ENCODE measurements at places on chromosomes 11 and 22.

DNA sequence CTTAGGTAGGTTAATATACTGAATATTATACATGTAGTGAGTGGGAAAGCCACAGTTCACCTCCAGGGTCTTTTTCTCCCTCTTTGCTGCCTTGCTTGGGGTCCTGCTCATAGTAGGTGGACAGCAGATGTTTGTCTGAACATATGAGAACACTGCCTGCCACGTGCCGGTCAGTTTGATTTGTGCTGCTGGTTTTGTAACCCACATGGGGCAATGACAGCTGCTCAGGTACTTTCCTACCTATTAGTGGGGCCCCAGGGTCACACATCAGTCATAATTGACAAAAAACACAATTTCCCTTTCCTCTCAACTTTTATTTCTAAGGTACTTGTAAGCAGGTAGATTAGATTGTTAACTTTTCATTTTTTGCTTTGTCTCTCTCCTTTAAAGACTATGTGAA, 43.8 kb downstream of the BMAL1 start:
- DNase-seq: no peak

DNA sequence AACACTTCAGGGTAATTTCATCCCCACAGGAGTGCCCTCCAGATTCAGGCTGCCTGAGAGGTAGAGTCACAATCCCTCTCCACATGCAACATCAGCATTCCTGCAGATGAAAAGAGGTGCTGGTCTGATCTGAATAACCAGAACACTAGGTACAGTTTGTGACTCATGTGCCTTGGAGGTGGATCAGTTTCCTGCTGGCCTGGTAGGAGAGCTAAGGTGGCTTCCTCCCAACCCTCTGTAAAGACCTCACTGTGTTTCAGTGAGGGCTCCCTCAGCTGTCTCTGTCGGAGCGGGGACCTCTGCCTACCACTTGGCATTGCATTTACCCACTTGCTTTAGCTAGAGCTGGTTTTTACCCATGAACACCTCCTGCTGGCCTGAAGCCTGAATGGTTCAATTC, 7.6 kb downstream of the OR9G1 start:
- no peak for DNase-seq

DNA sequence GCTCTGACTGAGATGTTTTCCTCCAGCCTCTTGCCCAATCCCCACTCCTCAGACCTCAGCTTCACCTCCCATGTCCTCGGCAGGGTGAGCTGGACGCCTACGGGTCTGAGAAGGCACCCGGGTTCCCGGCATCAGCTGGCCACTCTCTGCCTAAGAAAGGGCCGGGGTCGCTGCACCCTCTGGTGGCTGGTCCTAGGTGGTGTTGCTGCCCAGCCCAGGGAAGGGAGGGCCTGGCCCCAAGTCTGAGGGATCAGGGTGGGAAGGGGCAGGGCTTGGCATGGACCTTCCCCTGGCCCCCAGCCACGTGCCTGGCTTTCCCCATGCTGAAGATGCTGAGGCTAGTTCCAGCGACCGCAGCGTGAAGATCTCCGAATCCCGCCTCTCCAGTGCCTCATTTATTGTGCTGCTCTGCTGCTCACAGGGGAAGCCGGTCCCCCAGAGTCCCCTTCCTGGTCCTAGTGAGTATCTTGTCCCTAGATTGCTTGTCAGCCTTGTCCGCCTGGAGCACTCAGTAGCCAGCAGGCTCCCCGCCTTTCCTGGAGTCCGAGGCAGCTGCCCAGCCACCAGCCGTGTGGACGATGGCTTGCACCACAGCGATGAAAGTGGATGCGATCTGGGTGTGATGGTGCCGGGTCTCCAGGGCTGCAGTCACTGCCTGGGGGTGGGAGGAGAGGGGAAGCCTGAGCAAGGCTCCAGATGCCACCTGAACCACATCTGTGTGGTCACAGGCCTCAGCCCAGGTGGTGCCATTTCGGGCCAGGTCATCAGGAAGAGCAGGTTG, 2.9 kb upstream of the GGT5 start:
- DNase-seq: no peak

DNA sequence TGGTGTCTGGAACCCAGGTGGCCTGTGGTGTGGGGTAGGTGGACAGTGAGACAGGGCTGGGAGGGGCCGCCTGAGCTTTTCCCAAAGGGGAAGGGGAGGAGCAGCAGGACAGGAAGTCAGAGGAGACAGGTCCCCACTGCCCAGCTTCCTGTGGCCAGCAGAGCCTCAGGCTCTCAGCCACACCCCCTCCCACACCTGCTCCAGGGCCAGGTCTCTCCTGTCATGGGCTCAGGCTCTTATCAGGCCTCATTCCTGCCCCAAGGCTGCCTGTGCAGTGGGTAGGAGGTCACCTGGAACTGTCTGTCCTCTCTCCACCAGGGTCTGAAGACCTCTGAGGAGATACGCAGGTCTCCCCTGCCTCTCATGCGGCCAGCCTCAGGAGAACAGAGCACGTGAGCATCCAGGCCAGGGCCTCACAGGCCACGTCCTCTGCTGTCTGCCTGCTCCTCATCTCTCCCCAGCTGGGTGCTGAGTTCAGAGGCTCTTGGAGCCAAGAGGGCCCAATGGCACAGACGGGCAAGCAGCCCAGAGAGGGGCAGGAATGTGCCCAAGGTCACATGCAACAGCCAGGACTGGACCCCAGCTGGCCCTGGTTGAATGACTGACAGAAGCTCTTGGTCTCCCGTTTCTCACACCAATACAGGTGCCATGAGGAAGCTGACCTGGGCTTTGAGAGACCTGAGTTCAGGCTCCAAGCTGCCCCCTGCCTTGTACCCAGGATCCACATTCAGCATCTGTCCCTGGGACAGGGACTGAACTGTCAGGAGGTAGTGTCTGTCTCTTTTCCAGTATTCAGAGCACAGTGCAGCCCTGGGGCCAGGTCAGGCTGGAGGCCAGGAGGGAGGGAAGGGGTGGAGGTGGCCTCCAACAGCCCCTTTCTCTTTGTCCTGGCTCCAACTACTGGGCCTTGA, 16.7 kb downstream of the STARD10 start:
- no peak for DNase-seq

DNA sequence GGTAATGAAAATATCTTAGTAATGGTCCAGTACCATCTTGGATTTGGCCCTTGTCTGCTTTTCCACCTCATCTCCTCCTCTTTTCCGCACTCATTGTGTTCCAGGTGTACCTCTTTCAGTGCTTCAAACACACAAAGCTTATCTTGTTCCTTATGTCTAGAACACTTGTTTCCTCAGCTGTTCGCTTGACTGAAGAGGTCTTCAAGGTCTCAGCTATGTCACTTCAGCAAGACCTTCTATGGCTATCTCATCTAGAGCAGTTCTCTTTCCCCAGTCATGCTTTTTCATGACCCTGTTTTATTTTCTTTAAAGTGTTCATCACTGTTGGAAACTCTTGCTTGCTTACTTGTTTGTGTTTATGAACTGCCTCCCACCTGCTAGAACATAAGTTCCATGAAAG, 47.4 kb downstream of the UVRAG start:
- no peak for DNase-seq

DNA sequence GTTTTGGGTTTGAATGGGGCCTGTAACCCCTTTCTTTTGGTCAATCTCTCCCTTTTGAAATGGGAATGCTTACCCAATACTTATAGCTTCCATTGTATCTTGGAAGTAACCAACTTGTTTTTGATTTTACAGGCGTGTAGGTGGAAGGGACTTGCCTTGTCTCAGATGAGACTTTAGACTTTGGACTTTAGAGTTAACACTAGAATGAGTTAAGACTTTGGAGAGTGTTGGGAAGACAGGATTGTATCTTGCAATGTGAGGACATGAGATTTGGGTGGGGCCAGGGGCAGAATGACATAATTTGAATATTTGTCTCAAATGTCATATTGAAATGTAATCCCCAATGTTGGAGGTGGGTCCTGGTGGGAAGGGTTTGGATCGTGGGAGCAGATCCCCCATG, 1466.9 kb downstream of the LRRC4C start:
- DNase-seq: no peak

DNA sequence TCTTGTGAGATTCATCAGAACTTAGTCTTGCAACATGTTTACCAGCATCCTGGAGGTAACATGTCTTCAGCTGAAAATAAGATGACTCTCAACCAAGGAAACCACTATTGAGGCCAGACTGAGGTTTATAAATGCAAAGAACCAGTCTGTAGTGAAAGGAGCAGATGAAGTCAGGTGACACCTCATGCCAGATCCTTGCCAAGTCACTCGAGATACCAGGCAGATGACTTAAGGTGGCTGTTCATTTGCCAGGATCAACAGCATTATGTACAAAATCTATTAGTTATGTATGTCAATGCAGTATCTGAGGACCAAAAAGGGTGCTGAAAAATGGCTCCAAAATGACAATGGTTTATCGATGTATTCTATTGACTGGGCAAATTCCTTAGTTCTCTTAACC, 100.0 kb upstream of the SOX6 start:
- DNase-seq: no peak

DNA sequence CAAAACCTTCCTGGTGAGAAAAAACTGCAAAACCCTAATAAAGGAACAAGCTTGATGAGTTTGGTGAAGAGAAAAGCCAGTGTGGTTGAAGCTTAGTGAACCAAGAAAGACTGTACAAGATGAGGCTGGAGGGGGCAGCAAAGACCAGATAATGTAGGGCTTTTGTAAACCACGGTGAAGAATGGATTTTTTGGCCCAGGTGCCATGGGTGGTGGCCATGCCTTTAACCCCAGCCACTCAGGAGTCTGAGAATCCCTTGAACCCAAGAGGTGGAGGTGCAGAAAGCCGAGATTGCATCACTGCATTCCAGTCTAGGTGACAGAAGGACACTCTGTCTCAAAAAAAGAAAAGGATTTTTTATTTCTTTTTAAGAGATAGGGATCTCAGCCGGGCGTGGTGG, 5.0 kb upstream of the ZDHHC5 start:
- no peak for DNase-seq

DNA sequence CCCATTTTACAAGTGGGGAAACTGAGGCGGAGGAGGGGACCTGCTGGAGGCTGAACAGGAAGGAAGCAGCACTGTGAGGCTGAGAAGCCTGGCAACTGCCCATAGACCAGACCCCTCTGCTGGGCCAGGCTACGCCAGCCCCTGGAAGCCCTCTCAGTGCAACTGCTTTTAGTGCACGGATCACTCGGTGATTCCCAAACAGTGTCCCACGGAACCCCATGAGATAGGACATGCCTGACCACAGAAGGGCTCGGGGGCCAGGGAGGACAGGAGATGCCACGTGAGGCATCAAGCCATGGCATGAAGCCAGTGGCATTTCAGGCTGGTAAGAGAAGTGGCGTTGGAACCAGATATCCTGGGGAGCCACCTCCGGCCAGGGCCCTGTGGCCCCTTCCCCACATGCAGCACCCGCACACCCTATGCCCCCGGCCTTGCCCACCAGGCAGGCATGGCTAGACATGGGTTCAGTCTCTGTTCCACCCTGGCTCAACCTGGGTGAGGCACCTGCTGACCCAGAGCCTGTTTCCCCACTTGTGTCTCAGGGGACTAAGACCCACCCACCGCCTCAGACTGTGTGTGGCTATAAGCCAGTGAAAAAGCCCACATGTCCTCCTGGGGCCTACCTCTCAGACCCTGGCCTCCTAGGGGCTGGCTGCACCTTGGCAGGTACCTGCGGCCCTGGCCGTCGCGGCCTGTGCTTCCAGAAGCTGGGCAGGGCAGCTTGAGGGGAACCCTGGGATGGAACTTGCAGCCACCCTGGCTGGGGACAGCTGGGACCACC, 84.1 kb downstream of the WNT7B start:
- no peak for DNase-seq

DNA sequence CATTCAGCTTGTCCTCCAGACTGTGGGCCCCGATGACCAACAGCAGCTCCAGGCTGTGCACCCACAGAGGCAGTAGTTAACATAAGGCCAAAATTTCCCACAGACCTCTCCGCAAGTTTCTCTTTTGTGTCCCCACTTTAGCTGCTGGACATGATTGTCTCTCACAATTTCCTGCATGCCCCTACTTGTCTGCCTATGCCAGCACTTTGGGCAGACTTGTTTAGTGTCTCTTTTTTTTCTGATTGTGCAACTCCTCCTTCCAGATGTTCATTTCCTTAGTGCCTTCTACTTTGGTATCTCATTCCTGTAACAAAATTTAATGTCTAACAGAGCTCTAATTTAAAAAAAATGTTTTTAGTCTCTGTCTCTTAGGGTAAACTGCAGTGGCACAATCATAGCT, 23.8 kb upstream of the SCN3B start:
- DNase-seq: no peak

GRCh38 chr11:58525037-58525614, 17.2 kb upstream of the OR5B21 start:
- no peak for DNase-seq

GRCh38 chr11:2669634-2670469, 29.9 kb downstream of the KCNQ1OT1 start:
- DNase-seq: no peak

DNA sequence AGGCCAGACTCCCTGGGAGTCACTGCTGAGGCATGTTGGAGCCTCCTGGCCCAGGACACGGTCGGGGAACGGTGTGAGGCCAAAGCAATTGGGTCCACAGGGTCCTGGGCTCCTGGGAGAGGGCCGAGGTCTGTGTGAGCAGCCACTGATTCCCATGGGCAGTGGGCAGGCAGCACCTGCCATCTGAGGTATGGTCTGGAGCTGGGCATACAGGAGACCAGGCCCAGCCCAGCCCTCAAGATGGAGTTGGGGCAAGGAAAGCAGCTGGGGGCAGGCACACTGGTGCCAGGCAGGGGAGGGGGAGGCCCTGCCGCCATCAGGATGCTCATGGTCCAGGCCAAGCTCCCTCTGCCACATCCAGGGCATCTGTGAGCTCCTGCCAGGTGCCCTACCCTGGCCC, 32.2 kb upstream of the HMOX1 start:
- no peak for DNase-seq

DNA sequence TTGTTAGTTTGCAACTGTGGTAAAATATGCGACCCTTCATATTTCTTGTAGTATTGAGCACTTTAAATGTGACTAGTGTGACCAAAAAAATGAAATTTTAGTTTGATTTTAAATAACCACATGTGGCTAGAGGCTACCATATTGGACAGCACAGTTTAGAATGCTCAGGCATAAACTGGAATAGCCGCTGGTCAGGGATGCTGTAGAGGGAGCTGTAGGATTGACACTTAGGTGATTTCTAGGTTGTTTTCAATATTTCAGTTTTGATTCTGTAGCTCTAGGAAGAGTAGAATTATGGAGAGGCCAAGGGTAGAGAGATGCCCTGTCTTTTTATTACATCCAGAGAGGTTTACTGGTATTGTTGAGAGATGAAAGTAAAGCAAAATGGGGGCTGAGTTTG, 10.8 kb upstream of the VSIG10L2 start:
- DNase-seq: no peak

- DNase-seq: no peak
These were observed 309.8 kb downstream of the SHANK2 start for GRCh38 chr11:70942593-70942992.

- no peak for DNase-seq
These were observed 88.1 kb downstream of the SBF2 start for GRCh38 chr11:10205928-10206327.

Data from cortex of kidney (tissue), 1 donor.